ENCODE measurements at places on chromosomes 6 and 20. TPM values are rescaled to one million over a fixed set of nuclear protein-coding genes. Genes with fewer than 3 reads are reported as not detected.

The DEFB119 gene
- not detected for total RNA-seq

GRCh38 chr20:444862-445426 is 17.4 kb downstream of the TBC1D20 start:
- no peak for DNase-seq

- DNase-seq: no peak
Measured at GRCh38 chr20:39253051-39253755, 291.1 kb downstream of the DHX35 start.

The TJAP1 gene
- 32.4 TPM for total RNA-seq
